ENCODE measurements at places on chromosomes 3 and 15. TPM values are rescaled to one million over a fixed set of nuclear protein-coding genes. Genes with fewer than 3 reads are reported as not detected.
A peak's percentile ranks its signal among the peaks of the same experiment; 100 is the strongest.

- DNase-seq, result no peak
- H3K4me1 ChIP-seq, result peaks cover 3% of the 10 kb centered on the region
- no peak overlapping the region for H3K4me3 ChIP-seq
- no peaks in the 10 kb centered on the region for H3K27me3 ChIP-seq
These were observed 191.7 kb downstream of the GOLGA6L6 start for GRCh38 chr15:20349774-20350498.

DNA sequence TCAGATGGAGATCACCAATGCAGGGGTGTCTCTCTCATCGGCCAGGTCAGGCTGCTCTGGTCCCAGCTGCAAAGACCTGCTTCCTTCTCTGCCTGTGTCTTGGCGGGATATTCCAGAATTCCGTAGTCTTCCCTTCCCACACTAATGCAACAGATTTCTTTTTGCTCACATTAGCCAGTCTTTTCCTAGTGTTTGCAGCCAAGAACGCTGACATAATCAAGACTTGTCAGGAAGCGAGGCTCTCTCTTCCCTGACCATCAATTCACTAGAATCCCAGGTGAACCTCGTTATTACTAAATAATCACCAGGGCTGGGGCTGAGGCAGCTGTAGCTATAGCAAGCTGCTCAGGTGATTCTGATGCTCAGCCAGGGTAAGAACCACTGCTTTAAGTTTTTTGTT is 43.2 kb upstream of the ACKR4 start:
- no peak overlapping the region for H3K27ac ChIP-seq
- H3K4me3 ChIP-seq, result no peak overlapping the region
- H3K4me1 ChIP-seq, result no peaks in the 10 kb centered on the region
- no peaks in the 10 kb centered on the region for H3K27me3 ChIP-seq
- no peaks in the 10 kb centered on the region for H3K36me3 ChIP-seq
- DNase-seq, result no peak

The CD200 gene
- total RNA-seq, result not detected

GRCh38 chr3:32411442-32411841 is 19.8 kb downstream of the CMTM7 start:
- no peaks in the 10 kb centered on the region for H3K36me3 ChIP-seq
- no peak overlapping the region for H3K27ac ChIP-seq
- no peak overlapping the region for H3K4me3 ChIP-seq
- DNase-seq, result no peak
- H3K27me3 ChIP-seq, result no peaks in the 10 kb centered on the region

- no peak overlapping the region for H3K27ac ChIP-seq
- H3K4me1 ChIP-seq, result peaks cover 7% of the 10 kb centered on the region
- H3K36me3 ChIP-seq, result no peaks in the 10 kb centered on the region
- no peak overlapping the region for H3K4me3 ChIP-seq
- H3K27me3 ChIP-seq, result no peaks in the 10 kb centered on the region
These were observed 111.4 kb downstream of the HERC1 start for GRCh38 chr15:63722204-63722808.

The SYNPR gene
- not detected for total RNA-seq

- H3K27ac ChIP-seq, result no peak overlapping the region
- DNase-seq, result peak; percentile 40
- no peak overlapping the region for H3K4me3 ChIP-seq
- peaks cover 24% of the 10 kb centered on the region for H3K36me3 ChIP-seq
- H3K4me1 ChIP-seq, result peaks cover 19% of the 10 kb centered on the region
These were observed 87.2 kb downstream of the TGFBR2 start for GRCh38 chr3:30693470-30694120.

GRCh38 chr3:190265796-190266195 is 56.5 kb downstream of the CLDN1 start:
- no peaks in the 10 kb centered on the region for H3K27me3 ChIP-seq
- H3K4me3 ChIP-seq, result no peak overlapping the region
- H3K4me1 ChIP-seq, result no peaks in the 10 kb centered on the region
- peak; percentile 34 for DNase-seq
- H3K36me3 ChIP-seq, result no peaks in the 10 kb centered on the region

Data from HCT116 (cell line).